ENCODE measurements at places on chromosomes 2 and 18.

GRCh38 chr2:99431587-99432275, 58.1 kb downstream of the REV1 start:
- DNase-seq, result no peak

DNA sequence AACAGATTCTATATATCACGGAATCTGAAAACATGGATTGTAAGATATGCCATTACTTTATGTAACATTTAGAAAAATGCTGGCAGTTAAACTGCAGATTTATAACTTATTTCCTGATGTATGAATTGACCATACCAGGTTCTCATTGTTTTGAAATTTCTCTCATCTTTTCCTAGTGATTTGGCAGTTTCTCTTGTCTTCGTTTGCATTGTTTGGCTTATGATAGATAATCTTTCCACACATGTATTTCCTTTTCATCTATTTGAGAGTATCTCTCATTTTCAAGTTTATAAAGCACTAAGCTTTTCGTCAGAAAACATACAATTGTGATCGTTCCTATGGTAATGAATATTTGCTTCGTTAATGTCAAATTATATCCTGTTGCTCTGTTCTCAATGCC, 16.3 kb downstream of the NBEAL1 start:
- DNase-seq, result no peak

- no peak for DNase-seq
These were observed 84.9 kb upstream of the HPCAL1 start for GRCh38 chr2:10217489-10218435.

- DNase-seq, result no peak
These were observed 25.2 kb upstream of the CYTIP start for GRCh38 chr2:157468931-157469708.

GRCh38 chr18:75694292-75694691, 266.8 kb upstream of the SMIM21 start:
- DNase-seq, result no peak

GRCh38 chr2:186485576-186485870, 537 bp upstream of the ZC3H15 start:
- no peak for DNase-seq

- no peak for DNase-seq
These were observed 58.5 kb downstream of the SP3 start for GRCh38 chr2:173906626-173907025.

- DNase-seq, result no peak
These were observed 239.8 kb downstream of the CALCRL start for GRCh38 chr2:187208199-187208785.

GRCh38 chr2:112623913-112624777, 21.6 kb upstream of the SLC20A1 start:
- DNase-seq, result peak; percentile 81

GRCh38 chr2:241156971-241157441, 6.7 kb downstream of the PPP1R7 start:
- DNase-seq, result no peak

DNA sequence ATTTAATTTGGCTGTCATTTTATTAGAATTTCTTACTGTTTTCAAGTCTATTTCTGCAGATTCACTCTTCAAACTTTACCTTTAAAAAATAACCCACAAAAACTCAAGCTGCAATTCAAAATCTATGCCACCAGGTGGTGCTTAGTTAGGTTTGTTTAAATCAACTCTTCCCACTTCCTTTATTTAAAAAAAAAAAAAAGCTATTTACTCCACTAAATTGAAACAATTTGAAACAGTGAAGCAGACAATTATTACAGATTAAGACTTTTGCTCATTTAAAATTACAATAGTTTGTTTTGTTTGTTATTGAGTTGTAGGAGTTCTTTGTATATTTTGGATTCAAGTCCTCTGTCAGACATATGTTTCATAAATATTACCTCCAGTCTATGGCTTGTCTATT, 300.0 kb downstream of the PDE11A start:
- no peak for DNase-seq

DNA sequence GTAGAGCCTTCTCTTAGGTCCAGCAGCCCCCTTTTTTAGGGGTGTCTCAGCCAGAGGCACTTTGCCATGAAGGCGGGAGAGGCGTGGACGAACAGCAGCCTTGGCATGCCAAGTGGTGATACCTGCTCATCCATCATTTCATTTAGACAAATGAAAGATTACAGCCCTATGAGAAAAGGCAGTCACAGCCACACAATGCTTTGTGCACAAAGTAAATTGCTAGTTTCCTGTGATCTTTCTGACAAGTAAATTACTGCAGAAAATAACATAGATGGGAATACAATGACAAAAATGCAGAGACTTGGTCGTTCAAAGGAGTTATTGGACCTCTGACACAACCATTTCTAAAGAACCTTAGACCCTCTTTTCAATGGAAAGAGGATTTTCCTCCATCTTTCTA, 94.9 kb downstream of the RND3 start:
- no peak for DNase-seq
